ENCODE measurements at places on chromosomes 6 and 20. TPM values are rescaled to one million over a fixed set of nuclear protein-coding genes. Genes with fewer than 3 reads are reported as not detected.
A peak's percentile ranks its signal among the peaks of the same experiment; 100 is the strongest.

DNA sequence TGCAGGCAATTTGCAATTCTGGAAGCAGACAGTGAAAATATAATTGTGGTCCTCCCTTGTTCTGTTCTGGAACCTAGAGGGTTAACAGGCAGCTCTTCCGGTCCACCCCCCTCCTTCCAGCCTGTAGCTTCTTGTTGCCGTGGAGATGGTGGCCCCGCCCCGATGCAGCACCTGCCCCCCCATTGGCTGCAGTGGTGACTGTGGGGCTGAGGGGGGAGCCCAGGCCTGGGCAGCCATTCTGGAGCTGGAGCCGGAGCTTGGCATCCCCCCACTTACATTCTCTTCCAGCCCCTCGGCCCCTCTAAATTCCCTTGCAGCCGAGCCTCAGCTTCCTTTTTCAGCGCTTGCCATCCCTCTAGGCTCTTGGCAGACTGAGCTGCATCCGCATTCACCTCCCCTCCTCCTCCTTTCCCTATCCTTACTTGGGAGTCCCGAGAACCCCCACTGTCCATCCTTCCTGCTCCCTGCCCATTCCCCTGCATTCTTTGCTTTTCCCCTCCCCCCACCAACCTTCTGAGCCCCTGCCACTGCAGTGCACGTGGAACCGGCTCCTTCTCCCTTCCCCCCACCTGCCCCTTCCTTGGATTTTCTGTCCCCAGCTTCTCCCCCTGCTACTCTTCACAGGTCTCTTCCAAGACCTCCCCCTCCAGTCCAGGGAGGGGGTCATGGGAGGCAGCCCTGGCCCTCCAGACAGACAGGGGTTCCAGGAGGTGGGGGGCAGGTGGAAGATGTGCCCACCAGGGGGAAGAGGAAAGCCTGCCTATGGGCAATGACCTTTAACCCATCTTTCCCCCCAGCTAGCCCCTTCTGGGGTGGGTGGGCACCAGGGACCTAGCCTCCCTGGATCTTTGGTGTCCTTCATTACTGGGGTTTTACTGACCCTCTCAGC, 11.4 kb downstream of the SYNGAP1 start:
- H3K27me3 ChIP-seq = no peaks in the 10 kb centered on the region
- DNase-seq = peak; percentile 95
- peak overlapping the region; percentile 74 for H3K27ac ChIP-seq
- peaks cover 28% of the 10 kb centered on the region for H3K36me3 ChIP-seq
- peaks cover 58% of the 10 kb centered on the region for H3K4me1 ChIP-seq
- H3K4me3 ChIP-seq = peak overlapping the region; percentile 90

Gene SLC17A1
- 0.28 TPM for total RNA-seq

GRCh38 chr6:31114970-31115849, 610 bp downstream of the PSORS1C1 start:
- no peak overlapping the region for H3K4me3 ChIP-seq
- DNase-seq = no peak

- H3K27me3 ChIP-seq = peaks cover 16% of the 10 kb centered on the region
- H3K4me3 ChIP-seq = no peak overlapping the region
- DNase-seq = no peak
- H3K27ac ChIP-seq = no peak overlapping the region
- H3K4me1 ChIP-seq = peaks cover 13% of the 10 kb centered on the region
These were observed 148.1 kb downstream of the SCML4 start for GRCh38 chr6:107676042-107676441.

DNA sequence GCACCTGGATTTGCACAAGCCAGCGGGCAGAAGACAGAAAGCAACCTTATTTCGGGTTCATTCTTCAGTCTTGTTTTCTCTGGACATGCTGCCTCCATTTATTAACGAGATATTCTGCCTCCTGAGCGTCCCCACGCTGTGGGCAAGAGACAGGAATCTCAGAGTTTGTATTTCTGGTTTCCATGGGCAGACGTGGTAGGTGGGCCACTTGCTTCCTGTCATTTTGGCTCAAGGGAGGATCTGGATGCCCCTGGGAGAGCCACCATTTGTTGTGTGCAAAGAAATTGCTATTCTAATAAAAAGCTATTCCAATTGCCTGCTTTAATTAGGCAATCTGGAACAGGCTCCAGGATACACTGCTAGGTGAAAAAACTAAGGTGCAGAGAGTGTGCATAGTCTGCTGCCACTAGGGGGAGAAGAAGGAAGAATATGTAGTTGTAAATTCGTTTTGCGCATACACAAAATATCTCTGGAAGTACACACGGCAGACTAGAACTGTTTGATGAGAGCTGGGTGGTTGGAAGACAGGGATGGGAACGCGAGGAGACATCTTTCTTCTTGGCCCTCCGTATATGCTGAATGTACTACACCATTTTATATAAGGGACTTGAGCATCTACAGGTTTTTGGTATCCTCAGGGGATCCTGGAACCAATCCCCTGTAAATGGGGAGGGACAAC, 30.1 kb upstream of the SLC16A10 start:
- peak; percentile 67 for DNase-seq
- H3K36me3 ChIP-seq = no peaks in the 10 kb centered on the region
- H3K4me3 ChIP-seq = no peak overlapping the region
- H3K27ac ChIP-seq = no peak overlapping the region
- H3K4me1 ChIP-seq = peaks cover 2% of the 10 kb centered on the region

DNA sequence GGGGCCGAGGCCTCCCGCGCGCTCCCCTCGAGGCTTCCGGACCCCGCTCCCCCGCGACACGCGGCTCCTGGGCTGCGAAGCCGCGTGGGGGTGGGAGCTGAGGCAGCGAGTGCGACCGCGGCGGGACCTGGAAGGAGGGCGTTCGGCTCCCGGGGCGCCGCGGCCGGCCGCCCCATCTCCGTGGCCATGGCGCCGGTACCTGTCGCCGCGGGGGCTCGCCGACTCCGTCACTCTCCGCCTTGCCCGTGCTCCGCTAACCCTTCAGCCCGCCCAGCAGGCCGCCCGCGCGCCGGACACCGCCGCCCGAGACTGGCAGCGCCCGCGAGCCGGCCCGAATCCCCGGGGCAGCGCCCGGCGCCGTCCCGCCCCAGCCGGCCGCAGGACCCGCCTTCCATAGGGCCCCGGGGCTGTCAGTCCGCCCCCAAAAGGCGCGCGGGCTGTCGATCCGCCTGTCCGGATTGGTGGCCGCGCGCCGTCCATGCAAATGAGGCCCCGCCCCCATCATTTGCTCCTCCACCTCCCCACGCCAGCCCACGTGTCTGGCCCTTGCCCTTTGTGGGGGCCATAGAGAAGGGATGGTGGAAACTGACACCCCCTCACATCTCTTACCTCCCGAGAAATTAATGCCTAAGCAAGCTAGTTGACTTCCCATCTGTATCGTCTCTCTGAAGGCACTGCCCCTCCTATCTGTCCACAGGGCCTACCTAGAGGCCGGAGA, at the start of gene FKBP5:
TSS of gene FKBP5 (minus strand) at position 311 of the 718 bp plus-strand sequence. CDS start 46,091 bp downstream, outside the sequence.
- H3K27ac ChIP-seq = peak within 1 kb of the TSS; percentile 92
- H3K36me3 ChIP-seq = no peaks in the 10 kb centered on the region
- H3K4me1 ChIP-seq = peaks cover 15% of the 10 kb centered on the region
- DNase-seq = peak; percentile 97
- peak within 1 kb of the TSS; percentile 93 for H3K4me3 ChIP-seq

DNA sequence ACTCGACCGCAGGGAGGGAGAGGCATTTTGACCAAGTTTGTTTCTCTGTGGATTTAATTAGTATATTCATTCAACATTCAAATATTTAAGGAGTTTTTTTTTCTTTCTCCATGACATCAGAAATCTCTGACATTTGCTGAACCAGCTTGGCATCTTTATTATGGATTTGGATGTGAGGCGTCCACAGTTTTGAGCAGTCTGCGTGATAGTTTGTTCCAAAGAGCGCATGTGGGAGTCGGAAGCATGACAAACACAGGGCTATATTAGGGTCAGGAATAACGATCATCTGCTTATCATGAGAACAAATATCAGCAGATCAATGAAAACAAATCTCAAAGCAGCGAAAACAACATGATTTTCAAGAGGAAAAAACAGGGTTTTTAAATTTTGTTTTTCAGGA, 373.2 kb downstream of the CDH4 start:
- no peak overlapping the region for H3K27ac ChIP-seq
- no peak for DNase-seq
- H3K4me3 ChIP-seq = no peak overlapping the region
- no peaks in the 10 kb centered on the region for H3K27me3 ChIP-seq
- no peaks in the 10 kb centered on the region for H3K36me3 ChIP-seq

- no peaks in the 10 kb centered on the region for H3K27me3 ChIP-seq
- H3K27ac ChIP-seq = no peak overlapping the region
- DNase-seq = no peak
- no peaks in the 10 kb centered on the region for H3K36me3 ChIP-seq
- H3K4me1 ChIP-seq = no peaks in the 10 kb centered on the region
These were observed 289.9 kb downstream of the DHX35 start for GRCh38 chr20:39252035-39252434.

Gene HDGFL1
- total RNA-seq = not detected

Gene DLK2
- 1.6 TPM for total RNA-seq

Gene ERVFRD-1
- not detected for total RNA-seq

- peaks cover 32% of the 10 kb centered on the region for H3K36me3 ChIP-seq
- no peak overlapping the region for H3K4me3 ChIP-seq
- H3K27me3 ChIP-seq = no peaks in the 10 kb centered on the region
- no peak for DNase-seq
- H3K27ac ChIP-seq = no peak overlapping the region
These were observed 4.8 kb upstream of the SDCBP2 start for GRCh38 chr20:1333462-1334369.

- no peak overlapping the region for H3K27ac ChIP-seq
- no peaks in the 10 kb centered on the region for H3K36me3 ChIP-seq
- no peak for DNase-seq
- H3K4me3 ChIP-seq = no peak overlapping the region
- H3K4me1 ChIP-seq = no peaks in the 10 kb centered on the region
These were observed 443.0 kb downstream of the PLCB1 start for GRCh38 chr20:8575114-8575513.

GRCh38 chr6:168418711-168419121, 22.3 kb upstream of the SMOC2 start:
- no peak overlapping the region for H3K4me3 ChIP-seq
- peaks cover 4% of the 10 kb centered on the region for H3K27me3 ChIP-seq
- H3K36me3 ChIP-seq = no peaks in the 10 kb centered on the region
- no peaks in the 10 kb centered on the region for H3K4me1 ChIP-seq
- no peak overlapping the region for H3K27ac ChIP-seq

Gene HTR1E
- total RNA-seq = not detected

DNA sequence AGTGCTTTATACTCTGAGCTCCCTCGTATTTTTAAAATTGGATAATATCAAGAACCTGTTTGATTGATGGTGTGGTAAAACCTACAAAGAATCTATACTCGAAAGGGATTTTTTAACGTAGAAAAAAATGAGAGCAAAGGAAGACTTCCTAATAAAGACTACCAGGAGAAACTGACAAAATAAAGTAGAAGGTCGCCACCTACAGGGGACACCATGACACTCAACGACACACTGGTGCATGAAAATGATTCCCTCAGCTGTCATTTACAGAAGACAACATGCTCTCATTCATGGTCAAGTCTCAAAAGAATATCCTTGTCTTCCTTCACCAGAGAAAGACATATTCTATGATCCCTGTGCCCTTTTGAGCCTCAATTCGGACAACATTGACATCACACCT, 10.1 kb upstream of the NHSL1 start:
- peak; percentile 83 for DNase-seq
- no peak overlapping the region for H3K4me3 ChIP-seq
- peaks cover 23% of the 10 kb centered on the region for H3K27me3 ChIP-seq
- H3K36me3 ChIP-seq = no peaks in the 10 kb centered on the region
- H3K27ac ChIP-seq = no peak overlapping the region

Gene ECT2L
- not detected for total RNA-seq

GRCh38 chr20:32163951-32164350, 43.6 kb downstream of the PLAGL2 start:
- peaks cover 3% of the 10 kb centered on the region for H3K4me1 ChIP-seq
- H3K36me3 ChIP-seq = peaks cover 64% of the 10 kb centered on the region
- no peak overlapping the region for H3K4me3 ChIP-seq

DNA sequence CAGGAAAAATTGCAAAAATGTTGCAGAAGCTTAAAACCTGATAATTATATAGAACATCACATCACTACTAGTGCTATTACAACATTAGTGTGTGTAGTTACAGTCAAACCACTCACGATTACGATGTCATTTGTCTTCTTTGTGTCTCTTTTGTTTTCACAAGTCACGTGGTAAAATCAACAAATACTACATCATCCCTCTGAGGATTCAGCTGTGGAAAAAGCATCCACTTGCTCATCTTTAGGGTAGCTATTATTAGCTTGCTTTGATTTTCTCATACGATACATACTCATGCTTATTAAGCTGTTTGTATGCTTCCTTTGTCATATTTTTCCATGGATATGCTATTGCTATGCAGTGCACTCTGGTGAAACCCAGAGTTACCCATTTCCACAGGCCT, 22.2 kb upstream of the ATXN1 start:
- H3K4me1 ChIP-seq = peaks cover 2% of the 10 kb centered on the region
- DNase-seq = no peak
- H3K4me3 ChIP-seq = no peak overlapping the region
- peaks cover 2% of the 10 kb centered on the region for H3K36me3 ChIP-seq
- peaks cover 8% of the 10 kb centered on the region for H3K27me3 ChIP-seq

DNA sequence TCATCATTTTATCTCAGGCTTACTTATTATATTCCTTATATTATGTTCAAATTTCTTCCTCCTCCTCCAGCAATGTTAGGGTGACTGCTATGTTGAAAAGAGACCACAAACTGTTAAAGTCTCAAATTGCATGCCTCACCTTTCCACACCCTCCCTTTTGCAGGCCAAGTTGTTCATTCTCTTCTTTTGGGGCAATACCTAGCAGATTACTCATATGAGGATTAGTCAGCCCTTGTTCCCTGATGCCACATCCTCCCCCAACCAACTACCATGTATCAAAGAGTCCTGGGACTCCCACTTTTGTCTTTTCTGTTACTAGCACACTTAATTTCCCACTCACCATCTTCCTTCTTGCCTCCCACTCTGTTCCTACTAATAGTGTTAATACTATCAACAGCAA, 434.7 kb downstream of the BCKDHB start:
- H3K36me3 ChIP-seq = peaks cover 4% of the 10 kb centered on the region
- peak overlapping the region; percentile 3 for H3K27ac ChIP-seq
- no peaks in the 10 kb centered on the region for H3K27me3 ChIP-seq
- DNase-seq = peak; percentile 58

- H3K36me3 ChIP-seq = peaks cover 32% of the 10 kb centered on the region
- H3K4me1 ChIP-seq = no peaks in the 10 kb centered on the region
These were observed 31.1 kb downstream of the BRPF3 start for GRCh38 chr6:36227379-36228228.

- no peak overlapping the region for H3K27ac ChIP-seq
- peaks cover 6% of the 10 kb centered on the region for H3K27me3 ChIP-seq
- no peaks in the 10 kb centered on the region for H3K4me1 ChIP-seq
- H3K4me3 ChIP-seq = no peak overlapping the region
- no peaks in the 10 kb centered on the region for H3K36me3 ChIP-seq
- no peak for DNase-seq
These were observed 133.7 kb downstream of the DHX35 start for GRCh38 chr20:39095870-39096269.

DNA sequence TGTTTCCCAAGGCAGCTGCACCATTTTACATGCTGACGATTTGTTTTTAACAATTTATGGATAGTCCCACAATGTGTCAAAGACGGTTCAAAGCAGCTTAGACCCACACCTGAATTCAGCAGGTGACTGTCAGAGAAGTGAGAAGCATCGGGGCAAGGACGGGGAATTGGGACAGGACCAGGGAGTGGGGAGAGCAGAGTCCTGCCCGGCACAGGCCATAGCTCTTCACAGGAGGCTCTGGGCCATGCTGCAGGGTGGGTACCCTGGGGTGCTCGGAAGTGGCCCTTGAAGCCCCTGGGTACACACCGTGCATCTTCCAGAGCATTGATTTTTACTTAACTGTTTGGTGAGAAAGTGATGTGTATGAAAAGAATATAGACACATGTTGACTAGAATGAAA, 33.2 kb upstream of the PHACTR3 start:
- peak overlapping the region; percentile 60 for H3K4me3 ChIP-seq
- H3K36me3 ChIP-seq = no peaks in the 10 kb centered on the region
- peaks cover 15% of the 10 kb centered on the region for H3K27me3 ChIP-seq
- H3K4me1 ChIP-seq = no peaks in the 10 kb centered on the region
- no peak for DNase-seq
- no peak overlapping the region for H3K27ac ChIP-seq
